DMS79 treated with DMSO at 0.1 percent for 48 hours (cell line): ENCODE measurements at places on chromosomes 4 and X.

DNA sequence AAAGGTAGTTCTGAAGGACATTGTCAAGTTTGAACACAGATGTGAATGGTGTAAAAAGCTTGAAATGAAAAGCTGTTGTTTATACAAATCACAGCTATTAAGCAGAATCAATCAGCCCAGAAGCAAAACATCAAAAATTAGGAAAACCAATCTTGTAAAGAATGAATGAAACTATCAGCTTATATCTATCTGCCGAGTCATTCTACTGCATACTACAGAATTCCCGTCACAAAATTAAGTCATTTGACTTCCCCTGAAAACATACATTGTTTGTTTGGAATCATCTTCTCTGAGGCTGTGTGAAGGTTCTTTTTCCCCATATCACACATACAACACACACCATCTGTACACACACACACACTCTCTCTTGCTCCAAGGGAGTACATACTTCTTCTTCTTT, 80.3 kb downstream of the RFC1 start:
- DNase-seq, result no peak

GRCh38 chr4:13921805-13922204, 294.3 kb upstream of the BOD1L1 start:
- DNase-seq, result no peak

DNA sequence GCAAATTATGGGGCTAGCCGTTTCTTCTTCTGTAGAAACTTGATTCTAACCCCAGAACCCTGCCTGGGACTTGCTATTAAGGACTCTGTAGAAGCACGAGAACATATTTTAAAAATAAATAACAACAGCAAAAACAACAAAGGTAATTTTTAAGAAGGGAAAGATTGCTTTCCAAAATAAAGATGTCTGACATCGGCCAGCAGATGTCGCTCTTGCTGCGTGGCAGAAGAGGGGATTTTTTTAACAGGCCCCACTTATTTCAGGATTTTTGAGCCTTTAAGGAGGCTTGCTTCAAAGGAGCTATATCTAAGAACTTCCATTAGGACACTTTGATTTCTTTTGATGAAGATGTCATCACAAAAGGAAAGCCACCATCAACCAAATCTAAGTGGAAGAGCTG, 62.8 kb upstream of the EGFL6 start:
- DNase-seq, result peak; percentile 0

- DNase-seq, result no peak
Measured at GRCh38 chr4:152289941-152290340, 246.0 kb downstream of the FBXW7 start.

- DNase-seq, result no peak
Measured at GRCh38 chr4:123346951-123347350, 49.6 kb upstream of the SPRY1 start.

GRCh38 chr4:40486534-40486933, 143.1 kb downstream of the RBM47 start:
- no peak for DNase-seq

DNA sequence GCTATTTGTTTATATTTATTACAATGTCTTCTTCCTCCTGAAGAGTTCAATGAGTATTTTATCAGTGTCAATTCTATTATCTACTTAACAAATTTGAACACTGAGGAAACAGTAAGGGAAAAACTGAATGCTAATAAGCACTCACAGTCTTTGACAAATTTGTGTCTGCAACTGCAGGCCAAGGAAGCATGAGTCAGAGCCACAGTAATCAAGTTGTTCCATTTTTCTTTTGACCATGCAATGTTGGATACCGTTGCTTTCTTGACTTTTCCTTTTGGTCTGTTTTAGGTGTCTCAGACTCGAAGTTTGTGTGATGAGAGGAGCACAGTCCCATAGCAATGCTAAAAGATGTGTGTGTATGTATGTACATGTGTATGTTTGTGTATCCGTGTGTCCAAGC, 359.6 kb downstream of the IL1RAPL1 start:
- DNase-seq, result no peak

GRCh38 chrX:99705701-99706100, 704.4 kb downstream of the PCDH19 start:
- no peak for DNase-seq

- no peak for DNase-seq
Measured at GRCh38 chrX:149499766-149500165, 5.3 kb downstream of the IDS start.

DNA sequence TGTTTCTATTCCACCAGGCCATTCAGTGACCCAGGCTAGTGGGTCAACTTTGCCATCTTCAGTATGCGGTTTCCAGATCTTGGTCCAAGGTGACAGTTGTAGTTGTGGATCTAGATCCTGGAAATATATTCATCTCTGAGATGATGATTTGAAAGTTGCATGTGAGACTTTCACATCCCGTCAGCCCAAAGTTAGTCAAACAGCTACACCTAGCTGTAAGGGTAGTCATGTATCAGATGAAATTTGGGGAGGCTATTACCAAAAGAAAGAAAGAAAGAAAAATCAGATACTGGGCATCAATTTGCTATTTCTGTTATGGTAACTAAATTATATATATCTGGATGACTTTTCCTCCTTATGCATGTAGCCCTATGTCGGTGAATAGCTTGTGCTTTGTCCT, 259.4 kb upstream of the ARX start:
- DNase-seq, result no peak

GRCh38 chr4:47002580-47002979, 9.2 kb upstream of the GABRA4 start:
- DNase-seq, result no peak

DNA sequence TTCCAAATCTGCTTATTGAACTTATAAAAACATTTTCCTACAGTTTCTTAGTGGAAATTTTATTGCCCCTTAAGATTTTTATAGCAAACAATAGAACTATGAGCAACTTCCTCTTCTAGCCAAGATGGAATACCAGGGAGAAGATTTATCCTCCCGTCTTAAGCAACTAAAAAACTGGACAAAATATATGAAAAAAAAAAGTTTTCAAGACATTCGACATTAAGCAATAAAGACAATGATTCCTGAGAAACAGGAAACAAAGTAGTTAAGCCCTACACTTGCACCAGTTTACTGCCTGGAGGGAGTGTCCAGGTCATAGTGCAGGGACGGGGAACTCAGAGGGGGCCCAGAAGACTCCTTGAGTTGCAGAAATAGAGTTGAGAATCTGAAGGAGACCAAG, 516.1 kb upstream of the DIPK2B start:
- DNase-seq, result no peak

DNA sequence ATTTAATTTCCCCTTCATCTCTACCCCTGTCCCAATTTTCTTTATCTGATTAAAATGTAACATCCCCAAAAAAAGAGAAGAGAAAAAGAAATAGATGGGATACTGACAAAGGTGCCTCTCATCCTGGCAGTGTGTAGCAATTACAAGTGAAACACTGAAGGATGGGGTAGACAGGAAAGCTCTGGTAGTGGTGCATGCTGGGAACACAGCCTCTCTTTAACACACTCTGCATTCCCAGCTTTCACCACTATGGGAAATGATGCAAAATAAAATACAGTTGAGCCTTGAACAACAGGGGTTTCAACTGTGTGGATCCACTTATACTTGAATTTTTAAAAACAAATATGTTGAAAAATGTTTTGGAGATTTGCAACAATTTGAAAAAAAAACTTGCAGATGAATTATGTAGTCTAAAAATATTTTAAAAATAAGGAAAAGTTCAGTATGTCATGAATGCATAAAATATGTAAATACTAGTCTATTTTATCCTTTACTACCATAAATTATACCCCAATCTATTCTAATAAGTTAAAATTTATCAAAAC, 239.2 kb upstream of the DDX53 start:
- no peak for DNase-seq

- DNase-seq, result peak; percentile 1
Measured at GRCh38 chr4:183658362-183659028, 490 bp downstream of the RWDD4 start.

- DNase-seq, result no peak
Measured at GRCh38 chr4:13478131-13478530, 6.0 kb downstream of the RAB28 start.

- DNase-seq, result no peak
Measured at GRCh38 chr4:173281406-173282255, 52.5 kb downstream of the HMGB2 start.

DNA sequence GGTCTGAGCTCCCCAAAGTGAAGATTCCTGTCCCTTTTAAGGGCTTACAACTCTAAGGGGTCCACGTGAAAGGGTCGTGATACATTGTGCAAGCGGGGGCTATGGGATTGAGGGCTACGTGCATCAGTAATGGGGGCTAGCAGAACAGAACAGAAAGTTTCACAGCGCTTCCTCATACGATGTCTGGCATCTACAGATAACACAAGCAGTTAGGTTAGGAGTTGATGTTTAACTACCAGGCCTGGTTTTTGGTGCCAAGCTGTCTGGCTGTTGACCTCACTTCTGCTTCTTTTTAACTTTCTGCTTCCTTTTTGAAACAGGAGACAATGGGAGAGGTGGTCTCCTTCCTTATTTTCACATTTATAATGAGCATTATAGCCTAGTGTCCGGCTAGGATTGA, 368.6 kb upstream of the CXorf51A start:
- no peak for DNase-seq

- DNase-seq, result no peak
Measured at GRCh38 chr4:68344049-68344448, 5.8 kb downstream of the YTHDC1 start.

DNA sequence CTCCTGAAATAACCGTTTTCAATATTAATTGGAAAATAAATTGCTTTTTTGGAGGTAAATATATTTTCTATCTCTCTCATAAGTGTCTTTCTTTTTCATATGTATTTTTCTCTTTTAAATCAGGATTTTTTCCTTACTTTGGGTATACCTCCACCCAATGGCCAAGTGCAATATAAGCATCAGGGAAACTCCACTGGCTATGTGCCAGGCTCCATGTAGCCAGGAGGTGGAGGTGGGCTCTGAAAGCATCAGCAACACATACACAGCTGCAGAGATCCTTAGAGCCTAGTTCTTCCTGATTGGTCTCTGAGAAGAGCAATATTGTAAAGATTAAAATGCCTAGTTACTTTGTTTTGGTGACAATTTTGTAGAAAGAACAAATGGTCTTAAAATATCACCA, 3.4 kb downstream of the GABRA2 start:
- DNase-seq, result no peak

DNA sequence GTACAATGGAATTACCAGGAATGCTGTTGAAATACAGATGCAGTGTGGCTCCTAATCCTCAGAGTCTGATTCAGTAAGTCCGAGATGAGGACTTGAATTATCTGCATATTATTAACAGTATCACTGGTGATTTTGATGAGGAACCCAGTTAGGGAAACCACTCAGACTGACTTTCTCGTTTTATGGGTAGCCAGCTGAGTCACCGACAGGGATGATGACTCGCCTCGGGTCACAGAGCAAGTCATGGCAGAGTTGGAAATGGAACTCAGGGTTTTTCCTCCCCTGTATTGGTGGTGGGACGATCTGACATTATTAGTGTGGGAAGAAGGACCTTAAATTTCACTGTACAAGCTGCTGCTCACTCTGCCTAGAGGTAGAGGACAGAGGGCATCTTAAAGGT, 51.3 kb downstream of the RTL9 start:
- DNase-seq, result no peak

DNA sequence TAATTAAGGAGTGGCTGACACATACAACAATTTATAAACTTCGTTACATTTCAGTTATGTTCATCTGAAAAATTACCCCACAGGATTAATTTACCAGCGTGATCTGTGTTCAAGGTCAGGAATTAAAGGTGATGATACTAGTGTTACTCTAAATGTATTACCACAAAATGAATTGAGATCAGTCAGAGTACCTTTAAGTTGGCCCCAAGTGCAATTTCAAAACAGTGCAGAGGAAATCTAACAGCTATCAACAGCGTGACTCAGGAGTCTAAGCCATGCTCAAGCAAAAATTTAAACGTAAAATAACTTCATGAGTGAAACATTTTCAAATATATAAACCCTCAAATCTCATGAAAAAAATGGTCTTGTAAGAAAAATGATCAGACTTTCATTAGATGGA, 18.7 kb downstream of the ANTXR2 start:
- DNase-seq, result no peak

- no peak for DNase-seq
Measured at GRCh38 chr4:168162604-168163003, 70.3 kb downstream of the ANXA10 start.

- no peak for DNase-seq
Measured at GRCh38 chr4:89290727-89291516, 16.7 kb downstream of the GPRIN3 start.

GRCh38 chrX:65712005-65712806, 44.8 kb downstream of the MSN start:
- DNase-seq, result no peak

GRCh38 chr4:54542119-54542438, 115.7 kb upstream of the KIT start:
- no peak for DNase-seq
